NCI-H460 (cell line): ENCODE measurements at places on chromosomes 1 and 21.

GRCh38 chr1:5907386-5907785 is 84.8 kb downstream of the NPHP4 start:
- DNase-seq, result no peak

GRCh38 chr1:157348538-157349480 is 203.5 kb downstream of the FCRL5 start:
- DNase-seq, result no peak

- DNase-seq, result no peak
These were observed 2.0 kb upstream of the NHLH2 start for GRCh38 chr1:115842948-115843347.

DNA sequence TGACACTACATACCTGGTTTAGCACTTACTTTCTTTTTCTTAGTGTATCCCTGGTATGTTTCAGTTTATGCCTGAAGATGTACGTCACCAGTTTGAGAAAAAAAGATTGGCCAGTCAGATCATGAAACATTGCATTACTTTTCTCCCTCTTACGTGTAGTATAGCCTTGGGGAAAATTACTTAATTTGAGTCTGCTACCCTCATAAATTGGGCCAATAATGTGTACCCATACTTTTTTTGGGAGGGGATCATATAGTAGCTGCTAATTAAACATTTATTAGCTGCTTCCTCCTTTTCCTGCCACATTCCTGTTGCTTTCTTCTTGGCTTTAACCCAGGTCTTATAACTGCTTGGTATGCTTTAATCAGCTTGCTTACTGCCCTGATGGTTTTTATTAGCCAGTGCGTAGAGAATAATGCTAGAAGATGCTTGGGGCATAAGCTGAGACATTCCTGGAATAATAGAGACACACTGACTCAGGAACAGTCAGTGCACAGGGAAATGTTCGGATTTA is 32.1 kb downstream of the RABGAP1L start:
- DNase-seq, result no peak

- no peak for DNase-seq
These were observed 339.0 kb downstream of the PTPRU start for GRCh38 chr1:29575277-29575676.

- no peak for DNase-seq
These were observed 20.5 kb upstream of the XPR1 start for GRCh38 chr1:180611016-180611930.

DNA sequence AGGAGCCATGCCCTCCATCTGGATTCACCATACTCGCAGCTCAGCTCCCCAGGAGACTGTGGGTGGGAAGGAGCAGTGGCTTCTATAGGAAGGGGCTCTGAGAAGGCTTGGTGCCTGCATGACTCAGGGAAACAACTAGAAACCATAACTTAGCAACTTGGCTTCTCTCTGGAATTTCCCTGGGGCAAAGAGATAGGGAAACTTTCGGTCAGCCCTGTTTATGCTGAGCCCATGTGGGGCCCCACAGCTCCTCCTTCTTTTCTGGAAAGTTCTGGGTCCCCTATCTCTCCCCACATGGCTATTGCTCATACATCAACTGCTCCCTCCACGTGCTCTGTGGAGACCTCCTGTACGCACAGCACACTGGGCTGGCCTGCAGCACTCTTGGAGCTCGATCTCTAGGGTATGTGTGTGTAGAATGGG is 39.3 kb downstream of the PLEKHA6 start:
- no peak for DNase-seq
